ENCODE measurements at places on chromosomes 7 and 10.

GRCh38 chr10:15484128-15484527, 113.0 kb upstream of the FAM171A1 start:
- no peak for DNase-seq

- no peak for DNase-seq
These were observed 112.2 kb upstream of the GPR26 start for GRCh38 chr10:123553810-123554430.

DNA sequence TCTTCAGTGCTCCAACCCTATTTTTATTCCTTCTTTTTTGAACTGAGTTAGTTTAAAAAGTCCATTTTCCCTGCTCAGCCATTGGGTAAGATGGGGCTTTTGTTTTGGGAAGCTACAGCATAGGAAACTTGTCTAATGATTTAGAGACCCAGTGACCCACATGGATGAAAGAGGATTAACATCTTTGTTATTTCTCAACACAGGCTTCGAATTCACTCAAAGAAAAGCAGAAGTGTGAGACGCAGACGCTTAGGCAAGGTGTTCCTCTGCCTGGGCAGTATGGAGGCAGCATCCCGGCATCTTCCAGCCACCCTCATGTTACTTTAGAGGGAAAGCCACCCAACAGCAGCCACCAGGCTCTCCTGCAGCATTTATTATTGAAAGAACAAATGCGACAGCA, 152.0 kb downstream of the HDAC9 start:
- DNase-seq = no peak

- DNase-seq = no peak
These were observed 143.6 kb downstream of the HBP1 start for GRCh38 chr7:107312418-107312817.

GRCh38 chr7:6026820-6027311, 4.3 kb upstream of the ANKRD61 start:
- DNase-seq = no peak

DNA sequence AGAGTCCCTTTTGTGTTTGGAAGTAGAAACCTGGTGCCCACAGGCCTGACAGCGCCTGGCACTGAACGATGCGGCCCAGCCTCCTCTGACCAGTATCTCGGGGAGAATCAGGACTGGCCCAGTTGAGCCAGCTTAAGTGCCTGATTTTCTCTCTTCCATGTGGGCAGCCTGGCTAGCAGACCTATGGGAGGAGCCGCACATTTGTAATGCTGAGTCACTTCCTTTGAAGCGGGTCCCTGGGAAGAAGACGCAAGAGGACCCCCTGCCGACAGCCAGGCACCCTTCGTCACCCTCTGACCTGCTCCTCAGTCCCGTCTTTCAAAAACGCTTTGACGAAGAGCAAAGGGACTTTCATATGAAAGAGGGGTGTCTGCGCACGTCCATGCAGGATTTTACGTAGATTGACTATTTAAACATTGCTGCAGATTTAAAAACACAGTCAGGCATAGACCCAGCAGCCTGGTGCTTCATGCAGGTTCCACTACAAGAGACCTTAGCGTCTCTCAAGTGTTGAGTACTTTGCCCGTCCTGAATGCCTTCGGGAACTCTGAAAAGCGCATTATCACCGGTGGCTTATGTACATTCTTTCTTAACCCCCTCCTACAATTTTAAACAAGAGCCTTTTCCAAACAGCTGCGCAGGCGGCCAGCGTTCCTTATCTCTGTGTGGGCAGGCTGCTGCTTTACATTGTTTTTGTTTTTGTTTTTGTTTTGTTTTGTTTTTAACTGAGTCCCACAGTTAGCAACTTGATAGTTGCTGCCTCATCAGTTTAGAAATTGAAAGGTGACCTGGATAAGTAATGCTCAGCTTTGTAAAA, 36.5 kb upstream of the AP5Z1 start:
- DNase-seq = no peak

GRCh38 chr7:47007471-47007870, 574.4 kb downstream of the TNS3 start:
- no peak for DNase-seq

- no peak for DNase-seq
These were observed 736.9 kb downstream of the PARD3 start for GRCh38 chr10:34078017-34078744.

DNA sequence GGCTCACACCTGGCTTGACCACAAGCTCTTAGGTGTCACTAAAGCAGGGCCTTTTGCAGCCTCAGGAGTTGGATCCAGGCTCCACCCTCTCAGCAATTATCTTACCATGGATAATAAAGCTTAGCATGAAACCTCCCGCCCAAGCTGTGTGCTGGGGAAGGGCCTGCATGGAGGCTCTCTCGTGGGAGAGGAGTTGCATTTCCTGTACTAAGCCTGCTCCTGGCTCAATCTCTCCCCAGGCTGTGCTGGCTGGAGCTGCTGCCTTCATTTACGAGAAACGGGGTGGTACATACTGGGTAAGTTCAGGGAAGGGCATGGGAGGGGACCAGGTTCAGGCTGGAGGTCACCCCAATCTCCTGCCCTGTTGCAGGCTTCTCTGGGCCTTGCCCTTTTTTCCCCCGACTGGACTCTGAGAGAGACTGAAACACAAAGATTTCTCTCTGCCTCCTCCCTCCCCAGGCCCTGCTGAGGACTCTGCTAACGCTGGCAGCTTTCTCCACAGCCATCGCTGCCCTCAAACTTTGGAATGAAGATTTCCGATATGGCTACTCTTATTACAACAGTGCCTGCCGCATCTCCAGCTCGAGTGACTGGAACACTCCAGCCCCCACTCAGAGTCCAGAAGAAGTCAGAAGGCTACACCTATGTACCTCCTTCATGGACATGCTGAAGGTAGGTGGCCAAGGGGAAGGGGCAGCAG, 2.7 kb downstream of the TMEM176A start:
- DNase-seq = no peak

DNA sequence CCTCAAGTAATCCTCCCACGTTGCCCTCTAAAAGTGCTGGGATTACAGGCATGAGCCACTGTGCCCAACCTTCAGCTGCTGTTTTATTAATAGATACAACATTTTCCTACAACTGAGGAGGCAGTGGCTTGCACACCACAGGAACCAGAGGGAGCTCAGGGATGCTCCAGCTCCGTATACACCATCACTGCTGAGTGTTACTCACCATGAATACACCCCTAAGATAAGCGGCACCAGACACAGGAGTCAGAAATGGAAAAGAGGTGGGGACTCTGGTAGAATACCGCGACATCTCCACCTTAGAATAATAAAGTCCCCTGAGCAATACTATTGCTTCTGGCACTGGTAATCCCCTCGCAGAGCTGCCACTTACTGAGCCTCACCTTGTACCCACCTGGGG, 68.7 kb upstream of the PDLIM1 start:
- DNase-seq = no peak
